ENCODE measurements at places on chromosomes 13 and 19.

DNA sequence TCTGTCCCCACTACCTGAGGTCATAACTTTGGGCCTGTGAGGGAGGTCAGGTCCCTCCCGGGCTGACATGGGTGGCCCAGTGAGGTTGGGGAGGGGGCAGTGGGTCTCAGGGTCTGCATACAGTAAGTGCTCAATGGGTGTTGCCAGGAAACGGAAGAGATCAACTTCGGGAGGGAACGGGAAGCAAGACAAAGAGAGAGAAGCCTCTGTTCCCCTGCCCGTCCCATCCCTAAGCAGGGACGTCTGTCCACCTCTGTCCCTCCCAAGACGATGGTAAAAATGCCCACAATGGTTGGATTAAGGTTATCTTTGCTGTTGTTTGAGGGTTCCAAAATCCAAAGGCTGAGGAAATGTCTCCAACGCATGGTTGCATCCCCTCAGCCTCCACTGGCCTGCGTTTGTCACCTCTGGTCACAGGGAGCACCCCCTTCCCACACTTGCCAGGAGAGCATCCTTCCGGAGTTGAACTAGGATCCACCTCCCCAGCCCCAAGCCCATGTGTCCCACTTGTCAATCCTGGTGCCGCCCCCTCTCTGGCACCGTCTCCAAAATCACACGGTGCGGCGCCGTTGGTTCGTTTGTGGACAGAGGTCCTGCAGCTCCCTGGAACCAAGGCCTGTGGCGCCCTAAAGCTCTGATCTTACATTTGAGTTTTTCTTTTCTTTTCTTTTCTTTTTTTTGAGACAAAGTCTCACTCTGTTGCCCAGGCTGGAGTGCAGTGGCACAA is 774 bp upstream of the HOMER3 start:
- DNase-seq, result peak; percentile 17

DNA sequence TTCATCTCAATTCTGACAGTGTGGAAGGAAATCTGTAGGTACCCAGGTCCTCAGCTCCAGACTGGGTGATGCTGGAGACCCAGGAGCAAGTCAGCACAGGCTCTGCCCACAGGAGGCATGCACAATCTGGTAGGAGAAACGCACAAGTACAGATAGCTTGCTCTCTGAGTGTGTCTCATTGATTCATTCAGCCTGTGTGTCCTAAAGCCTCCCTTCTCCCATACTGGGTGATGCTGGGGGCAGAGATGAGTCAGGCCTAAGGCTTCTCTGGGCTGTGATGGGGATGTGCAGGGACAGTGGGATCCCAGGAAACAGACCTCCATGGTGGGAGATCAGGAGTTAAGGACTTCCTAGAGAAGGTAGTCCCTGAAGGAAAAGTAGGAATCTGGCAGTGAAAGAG is 6.8 kb downstream of the ZNF526 start:
- peak; percentile 34 for DNase-seq

DNA sequence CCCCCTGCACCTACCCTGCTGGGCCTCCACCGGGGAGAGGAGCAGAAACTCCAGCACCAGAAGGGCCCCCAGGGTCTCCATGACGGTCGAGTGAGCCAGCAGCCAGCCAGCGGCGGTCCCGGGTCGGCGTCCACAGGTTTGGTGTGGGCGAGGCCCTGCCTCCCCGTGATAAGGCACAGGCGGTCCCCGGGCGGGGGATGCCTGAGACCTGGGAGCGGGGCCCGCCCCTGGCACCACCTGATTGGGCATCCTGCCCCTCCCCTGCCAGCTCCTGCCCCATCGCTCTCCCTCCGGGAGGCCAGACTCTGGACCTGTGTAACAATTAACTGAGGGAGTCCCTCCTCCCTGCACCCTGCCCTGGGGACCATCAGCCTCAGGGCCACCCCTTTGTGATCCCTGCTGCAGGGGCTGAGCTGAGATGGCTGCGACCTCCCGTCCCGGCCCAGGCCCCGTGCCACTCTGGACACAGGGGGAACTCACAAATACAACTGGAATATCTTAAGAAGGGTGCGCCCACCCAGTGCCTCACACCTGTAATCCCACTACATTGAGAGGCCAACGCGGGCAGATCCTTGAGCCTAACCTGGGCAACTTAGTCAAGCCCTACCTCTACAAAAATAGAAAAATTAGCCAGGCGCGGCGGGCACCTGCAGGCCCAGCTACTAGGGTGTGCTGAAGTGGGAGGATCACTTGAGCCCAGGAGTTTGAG is at the start of gene SMIM24:
Gene SMIM24 (minus strand): TSS at position 143 of the 709 bp plus-strand sequence. CDS start 62 bp downstream, at position 81.
- no peak for DNase-seq

DNA sequence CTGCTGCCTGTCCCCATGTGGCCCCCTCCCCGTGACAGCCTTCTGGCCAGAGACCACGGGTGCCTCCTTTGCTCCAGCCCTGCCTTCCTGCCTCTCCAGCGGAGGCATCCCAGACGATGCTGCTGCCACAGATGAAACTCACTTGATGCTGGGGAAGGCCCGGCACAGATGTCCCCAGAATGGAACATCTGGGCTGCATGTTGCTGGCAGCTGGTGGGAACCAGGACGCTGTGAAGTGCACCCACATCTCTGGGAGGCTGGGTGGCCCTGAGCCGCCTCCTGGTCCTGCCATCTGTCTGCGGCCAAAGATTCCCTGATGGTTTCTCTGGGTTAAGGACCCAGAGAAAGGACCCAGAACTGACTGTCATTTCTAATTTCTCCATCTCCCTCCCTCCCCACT is 51.9 kb upstream of the PTPRS start:
- no peak for DNase-seq

DNA sequence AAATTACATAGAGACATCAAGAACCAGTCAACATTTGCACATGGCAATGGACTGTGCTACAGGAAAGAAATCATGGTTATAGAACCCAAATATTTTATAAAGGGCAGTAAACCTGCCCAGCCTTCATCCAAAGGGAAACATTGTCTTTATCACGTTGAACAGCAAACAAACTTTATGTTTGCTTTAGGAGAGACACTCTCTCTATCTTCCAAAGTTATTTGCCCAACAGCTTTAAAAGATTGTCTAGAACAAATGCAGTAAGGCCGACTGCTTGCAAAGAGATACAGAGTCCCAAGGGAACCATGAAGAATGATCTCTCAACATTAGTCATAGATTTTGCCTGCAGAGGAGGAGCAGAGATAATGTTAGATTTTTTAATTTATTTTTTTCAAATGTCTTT is 1323.5 kb upstream of the SLC10A2 start:
- peak; percentile 83 for DNase-seq
